ENCODE measurements at places on chromosomes 1 and 21.

- no peak for DNase-seq
These were observed 32.5 kb upstream of the LMO4 start for GRCh38 chr1:87296206-87296605.

GRCh38 chr1:2373551-2374251 lies 17.7 kb downstream of the MORN1 start:
- no peak for DNase-seq

- no peak for DNase-seq
These were observed 67.3 kb upstream of the BCL10 start for GRCh38 chr1:85343612-85344255.

DNA sequence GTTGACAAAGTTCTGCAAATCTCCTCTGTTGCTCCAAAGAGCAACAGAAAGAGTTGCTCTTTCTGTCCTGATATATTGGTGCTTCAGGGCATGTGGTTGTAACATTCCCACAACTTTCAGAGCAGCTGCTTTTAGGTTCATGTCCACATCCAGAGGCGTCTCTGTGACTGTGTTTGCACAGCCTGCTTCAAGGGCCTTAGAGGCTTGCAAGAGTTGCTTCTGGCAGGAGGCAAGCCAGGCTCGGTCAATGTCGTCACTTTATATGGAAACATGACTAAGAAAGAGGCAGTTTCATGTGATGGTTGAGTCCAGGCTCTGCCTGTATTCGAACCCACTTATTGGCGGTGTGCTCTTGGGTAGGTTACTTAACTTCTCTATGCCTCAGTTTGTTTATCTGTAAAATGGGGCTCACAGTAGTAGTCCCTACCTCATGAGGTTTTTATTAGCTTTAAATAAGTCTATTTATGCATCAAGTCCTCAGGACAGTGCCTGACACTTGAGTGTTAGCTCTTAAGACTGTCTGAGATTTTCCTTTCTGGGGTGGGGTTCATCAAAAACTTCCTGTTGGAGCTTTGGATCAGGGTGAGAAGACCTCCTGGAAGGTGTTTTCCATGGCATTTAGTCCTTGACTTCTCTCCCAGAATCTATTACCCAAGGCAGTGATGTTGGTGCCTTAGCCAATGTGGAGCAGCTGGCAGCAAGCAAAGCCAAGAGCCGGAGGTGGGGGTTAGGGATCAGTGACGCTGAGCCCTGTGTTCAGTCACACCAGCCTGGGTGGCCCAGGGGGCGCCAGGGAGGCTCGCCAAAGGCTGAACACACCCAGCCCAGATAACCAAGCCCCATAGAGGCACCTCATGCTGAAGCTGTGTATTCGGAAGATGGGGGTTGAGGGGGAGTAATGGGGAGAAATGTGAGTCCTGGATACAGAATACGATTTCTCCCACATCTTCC lies 18.9 kb downstream of the LHX4 start:
- no peak for DNase-seq

DNA sequence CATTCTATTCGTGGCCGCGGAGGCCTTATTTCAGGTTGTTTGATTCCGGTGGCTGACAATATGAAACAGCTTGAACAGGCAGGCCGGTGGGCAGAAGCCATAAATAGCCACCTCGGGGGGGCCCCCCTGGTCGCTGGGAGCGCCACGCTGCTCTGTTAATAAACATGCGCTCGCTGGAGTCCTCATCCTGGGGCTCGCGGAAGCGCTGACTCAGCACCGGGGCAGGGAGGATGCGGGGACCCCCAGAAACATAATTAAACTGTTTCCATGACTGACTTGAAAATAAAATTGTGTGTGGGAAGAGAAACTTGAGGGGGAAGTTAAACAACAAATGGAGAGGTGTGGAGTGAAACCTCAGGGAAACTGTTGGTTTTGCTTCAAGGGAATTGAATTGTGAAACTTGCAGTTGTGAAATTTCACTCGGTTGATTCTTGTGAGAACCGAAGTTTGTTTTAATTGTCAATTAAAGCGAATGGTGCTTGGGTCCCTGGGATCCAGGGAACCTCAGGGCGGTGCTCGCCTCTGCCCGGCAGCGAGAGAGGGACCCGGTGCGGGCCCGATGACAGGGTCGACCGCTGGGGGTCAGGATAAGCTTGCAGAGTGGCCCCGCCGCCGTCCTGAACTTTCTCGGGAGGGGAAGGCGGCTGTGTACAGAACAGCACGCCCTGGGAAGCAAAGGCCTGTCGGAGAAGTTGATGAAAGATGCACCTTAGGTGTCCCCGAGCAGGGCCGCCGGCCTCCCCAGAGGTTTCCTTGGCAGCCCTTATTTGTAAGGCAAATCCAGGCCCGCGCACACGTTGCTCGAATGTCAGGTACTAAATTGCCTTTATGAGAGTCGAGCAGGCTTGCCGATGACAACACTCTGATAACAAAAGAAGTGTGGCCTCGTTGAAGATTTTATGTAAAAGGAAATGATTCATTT lies 176.9 kb upstream of the LMO4 start:
- DNase-seq, result peak; percentile 14

- no peak for DNase-seq
These were observed 128.2 kb downstream of the NFIA start for GRCh38 chr1:61210435-61211154.

- DNase-seq, result no peak
These were observed 8.4 kb downstream of the SOX13 start for GRCh38 chr1:204081164-204081790.

DNA sequence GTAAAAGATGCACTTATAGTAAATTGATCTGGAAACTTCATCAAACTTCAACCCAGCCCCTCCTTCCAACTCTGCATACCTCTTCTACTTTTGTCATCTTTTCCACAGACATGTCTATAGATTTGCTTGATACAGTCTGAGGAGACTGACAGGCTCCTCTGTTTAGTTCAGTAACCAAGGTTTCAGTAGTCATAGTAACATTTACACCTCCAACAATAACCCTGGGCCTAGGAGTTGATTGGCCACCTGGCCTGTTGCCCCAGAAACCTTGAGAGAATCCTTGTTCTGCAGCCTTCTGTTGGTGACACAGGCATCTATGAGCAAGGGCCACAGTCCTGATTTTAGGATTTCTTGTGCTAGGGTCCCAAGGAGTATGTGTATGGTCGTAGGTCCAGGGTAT lies at the start of gene CFAP141:
TSS of gene CFAP141 (minus strand) at position 138 of the 400 bp plus-strand sequence. CDS start at position 112, 26 bp downstream.
- DNase-seq, result no peak

DNA sequence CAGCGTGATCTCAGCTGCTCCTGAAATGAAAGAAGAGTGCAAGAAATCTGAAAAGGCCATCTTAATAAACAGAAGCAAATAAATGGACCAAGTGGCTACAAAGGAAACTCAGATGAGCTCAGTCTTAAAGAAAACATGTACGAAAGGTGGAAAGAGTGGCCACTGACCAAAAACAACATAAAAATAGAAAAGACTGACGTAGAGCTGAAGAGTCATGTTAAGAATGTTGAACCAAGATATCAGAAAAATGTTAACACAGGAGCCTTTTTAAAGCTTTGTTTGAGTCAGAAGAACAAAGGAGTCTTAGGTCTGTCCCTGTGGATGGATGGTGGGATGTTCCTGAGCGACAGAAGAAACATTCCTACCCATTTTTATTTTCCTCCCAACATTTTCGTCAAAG lies 30.8 kb upstream of the ZNF648 start:
- DNase-seq, result no peak

DNA sequence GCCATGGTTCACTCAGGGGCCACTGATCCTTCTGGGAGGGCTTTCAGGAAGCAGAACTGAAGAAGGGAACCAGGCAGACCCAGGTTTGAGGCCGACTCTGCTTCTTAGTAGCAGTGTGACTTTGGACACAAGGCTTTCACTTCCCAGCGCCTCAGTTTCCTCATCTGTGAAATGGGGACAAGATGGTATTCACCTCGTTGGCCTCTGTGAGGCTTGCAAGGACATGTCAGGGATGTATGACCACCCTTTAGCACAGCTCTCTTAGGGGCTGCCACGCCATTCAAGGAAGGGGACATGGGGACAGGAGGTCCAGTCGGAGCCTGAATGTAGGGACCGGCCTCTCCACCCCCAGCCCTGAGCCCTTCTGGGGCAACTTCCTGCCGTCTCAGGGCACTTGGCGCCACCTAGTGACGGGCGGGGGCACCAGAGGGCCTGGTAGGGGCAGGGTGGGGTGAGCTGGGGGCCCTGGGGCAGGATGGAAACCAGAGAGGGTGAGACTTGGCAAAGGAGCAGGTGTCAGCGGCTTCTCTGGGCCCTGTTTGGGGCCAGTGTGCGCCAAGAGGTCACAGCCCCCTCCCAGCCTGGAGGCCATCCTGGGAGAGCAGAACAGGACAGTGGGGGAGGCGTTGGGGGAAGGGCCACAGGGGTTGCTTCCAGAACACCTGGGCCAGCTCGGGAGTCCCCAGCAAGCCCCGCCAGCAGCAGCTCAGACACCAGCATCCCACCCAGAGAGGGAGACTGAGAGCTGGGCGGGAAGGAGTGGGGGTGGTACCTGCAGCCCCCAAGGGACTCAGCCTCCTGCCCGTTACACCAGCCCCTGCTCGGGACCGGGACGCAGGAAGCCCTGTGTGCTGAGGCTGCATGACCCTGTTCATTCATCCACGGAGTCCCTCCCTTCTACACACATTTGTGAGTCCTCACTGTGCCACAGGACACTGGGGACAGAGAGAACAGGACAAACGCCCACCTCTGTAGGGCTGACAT lies 102.5 kb upstream of the TARDBP start:
- peak; percentile 69 for DNase-seq

GRCh38 chr1:20634065-20634593 lies 871 bp downstream of the PINK1 start:
- DNase-seq, result no peak

DNA sequence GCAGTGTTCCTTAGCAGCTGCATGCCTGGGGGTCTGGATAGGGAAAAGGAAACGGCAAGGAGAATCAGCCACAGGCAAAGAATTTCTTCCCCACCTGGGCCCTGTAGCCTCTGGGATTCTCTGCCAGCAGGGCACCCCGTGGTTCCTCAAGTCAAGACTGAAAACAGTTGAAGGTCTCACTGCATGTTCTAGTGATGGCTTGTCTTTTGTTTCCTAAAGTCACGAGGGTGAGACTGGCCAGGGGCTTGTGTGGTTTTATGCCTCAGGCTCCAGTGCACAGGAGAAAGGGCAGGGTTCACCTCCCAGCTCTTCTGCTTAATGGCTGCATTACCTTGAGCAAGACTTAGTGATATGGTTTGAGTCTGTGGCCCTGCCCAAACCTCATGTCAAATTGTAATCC lies 53.2 kb upstream of the B3GALT5 start:
- no peak for DNase-seq

DNA sequence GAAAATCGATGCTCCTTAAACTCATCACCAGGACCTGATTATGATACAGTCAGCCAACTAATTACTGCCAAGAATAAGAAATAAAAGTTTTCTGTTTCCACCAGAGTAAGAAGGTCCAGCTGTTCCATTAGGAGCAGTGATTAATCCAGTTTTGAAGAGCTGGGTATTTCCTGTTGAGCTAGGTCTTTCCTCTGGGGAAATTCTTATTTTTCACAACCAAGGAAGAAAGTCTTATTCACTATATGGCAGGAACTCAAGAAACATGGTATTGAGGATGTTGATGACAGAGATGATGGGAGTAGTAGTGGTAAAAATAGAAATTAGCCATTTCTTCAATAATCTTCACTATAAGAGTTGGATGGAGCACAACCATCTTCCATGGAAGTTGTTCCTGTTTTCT lies 374.6 kb upstream of the RUNX1 start:
- DNase-seq, result no peak

DNA sequence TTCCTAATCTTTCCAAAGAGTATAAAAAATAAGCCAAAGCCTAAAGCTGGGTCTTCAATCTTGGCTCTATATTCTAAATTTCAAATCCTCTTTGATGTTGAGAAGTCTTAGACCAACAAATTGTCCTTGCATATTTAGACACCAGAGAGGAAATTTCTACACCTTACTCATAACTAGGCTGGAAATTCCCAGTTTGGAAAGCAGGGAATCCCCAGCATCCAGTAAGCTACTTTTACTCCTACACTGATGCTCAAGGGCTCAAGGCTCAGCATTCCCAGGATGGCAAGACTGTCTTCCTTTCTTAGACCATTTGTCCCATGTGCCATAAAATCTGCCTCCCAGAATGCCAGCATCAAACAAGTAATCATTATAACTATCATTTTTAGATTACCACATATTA lies 28.3 kb downstream of the PRDX6 start:
- DNase-seq, result no peak

GRCh38 chr1:7943251-7943650 lies 2.6 kb upstream of the TNFRSF9 start:
- DNase-seq, result no peak

GRCh38 chr1:221448585-221449175 lies 293.2 kb downstream of the DUSP10 start:
- DNase-seq, result no peak

DNA sequence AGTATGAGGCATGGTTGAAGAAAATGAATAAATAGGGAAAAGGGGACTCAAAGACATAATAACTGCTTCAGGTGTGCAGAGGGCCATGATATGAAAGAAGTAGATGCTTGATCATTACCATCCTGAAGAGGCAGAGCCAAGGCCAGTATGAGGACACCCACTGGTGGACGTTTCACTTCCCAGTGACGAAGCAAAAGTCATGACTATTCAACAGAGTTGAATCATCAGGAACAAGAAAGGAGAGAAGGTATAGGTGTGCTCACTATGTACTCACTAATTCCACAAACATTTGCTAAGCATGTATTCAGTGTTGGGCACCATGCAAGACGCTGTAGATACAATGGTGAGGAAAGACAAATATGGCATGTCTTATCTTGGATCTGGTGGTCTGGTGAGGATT lies 319.2 kb upstream of the RUNX1 start:
- DNase-seq, result no peak

GRCh38 chr1:182962554-182963115 lies 9.7 kb upstream of the SHCBP1L start:
- no peak for DNase-seq

GRCh38 chr1:29824511-29825273 lies 588.4 kb downstream of the PTPRU start:
- DNase-seq, result no peak

DNA sequence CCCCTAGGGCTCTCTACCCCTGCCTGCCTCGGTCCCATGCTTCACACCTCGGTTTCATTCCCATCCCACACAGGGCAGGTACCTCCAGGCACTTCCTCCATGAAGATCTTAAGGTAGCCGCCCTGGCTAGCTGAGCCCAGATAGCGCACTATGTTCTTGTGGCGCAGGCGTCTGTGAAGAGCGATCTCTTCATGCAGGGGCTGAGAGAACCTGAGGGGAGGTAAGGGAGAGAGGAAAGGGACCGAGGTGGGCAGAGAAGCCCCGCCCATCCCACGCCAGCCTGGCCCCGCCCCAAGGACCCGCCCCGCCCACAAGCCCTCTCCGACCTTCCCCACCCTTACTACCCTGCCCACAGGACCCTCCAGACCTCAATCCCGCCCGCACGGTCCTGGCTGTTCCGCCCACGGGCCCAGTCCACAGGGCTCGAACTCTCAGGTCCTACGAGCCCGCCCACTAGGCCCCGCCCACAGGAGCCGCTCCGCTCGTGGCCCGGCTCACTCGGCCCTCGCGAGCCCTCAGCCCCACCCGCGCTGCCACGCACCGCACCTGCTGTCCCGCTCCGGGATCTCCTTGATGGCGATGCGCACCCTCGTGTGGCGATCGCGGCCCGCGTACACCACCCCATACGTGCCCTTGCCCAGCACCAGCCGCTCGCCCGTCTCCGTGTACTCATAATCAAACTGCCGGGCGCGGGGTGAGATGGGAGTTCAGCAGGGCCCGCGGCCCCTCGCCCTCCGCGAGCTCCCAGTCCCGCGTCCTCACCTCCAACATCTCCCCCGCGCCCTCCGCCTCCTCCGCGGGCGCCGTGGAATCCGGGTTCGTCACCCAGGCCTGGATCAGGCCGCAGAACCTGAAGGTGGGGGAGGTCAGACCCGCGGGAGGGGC lies 6.4 kb downstream of the MAP3K6 start:
- peak; percentile 32 for DNase-seq

- no peak for DNase-seq
These were observed 308.6 kb downstream of the PBX1 start for GRCh38 chr1:164867590-164867989.

GRCh38 chr1:113552244-113552643 lies 161.9 kb downstream of the MAGI3 start:
- no peak for DNase-seq
